ENCODE measurements at places on chromosomes 4 and X.

GRCh38 chr4:148444296-148445070 is 2.3 kb upstream of the NR3C2 start:
- DNase-seq, result peak; percentile 45

DNA sequence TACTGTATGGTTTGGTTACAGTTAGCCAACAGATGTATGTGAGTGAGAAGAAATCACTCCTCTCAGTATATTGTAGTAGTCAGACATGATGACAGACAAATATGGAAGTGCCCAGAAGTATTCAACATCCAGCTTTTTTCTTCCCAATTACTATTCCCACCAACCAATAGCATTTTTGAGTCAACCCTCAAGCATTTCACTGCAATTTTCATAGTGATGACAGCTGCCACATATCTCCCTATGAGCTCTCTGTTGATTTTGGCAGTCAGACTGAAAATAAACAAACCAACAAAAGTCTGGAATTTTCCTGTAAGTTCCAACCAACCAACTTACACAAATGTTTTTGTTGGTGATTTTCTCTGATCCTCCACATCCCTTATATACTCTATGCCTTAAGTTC is 8.2 kb upstream of the TRAM1L1 start:
- no peak for DNase-seq

GRCh38 chr4:38499101-38499500 is 164.9 kb upstream of the KLF3 start:
- DNase-seq, result no peak

DNA sequence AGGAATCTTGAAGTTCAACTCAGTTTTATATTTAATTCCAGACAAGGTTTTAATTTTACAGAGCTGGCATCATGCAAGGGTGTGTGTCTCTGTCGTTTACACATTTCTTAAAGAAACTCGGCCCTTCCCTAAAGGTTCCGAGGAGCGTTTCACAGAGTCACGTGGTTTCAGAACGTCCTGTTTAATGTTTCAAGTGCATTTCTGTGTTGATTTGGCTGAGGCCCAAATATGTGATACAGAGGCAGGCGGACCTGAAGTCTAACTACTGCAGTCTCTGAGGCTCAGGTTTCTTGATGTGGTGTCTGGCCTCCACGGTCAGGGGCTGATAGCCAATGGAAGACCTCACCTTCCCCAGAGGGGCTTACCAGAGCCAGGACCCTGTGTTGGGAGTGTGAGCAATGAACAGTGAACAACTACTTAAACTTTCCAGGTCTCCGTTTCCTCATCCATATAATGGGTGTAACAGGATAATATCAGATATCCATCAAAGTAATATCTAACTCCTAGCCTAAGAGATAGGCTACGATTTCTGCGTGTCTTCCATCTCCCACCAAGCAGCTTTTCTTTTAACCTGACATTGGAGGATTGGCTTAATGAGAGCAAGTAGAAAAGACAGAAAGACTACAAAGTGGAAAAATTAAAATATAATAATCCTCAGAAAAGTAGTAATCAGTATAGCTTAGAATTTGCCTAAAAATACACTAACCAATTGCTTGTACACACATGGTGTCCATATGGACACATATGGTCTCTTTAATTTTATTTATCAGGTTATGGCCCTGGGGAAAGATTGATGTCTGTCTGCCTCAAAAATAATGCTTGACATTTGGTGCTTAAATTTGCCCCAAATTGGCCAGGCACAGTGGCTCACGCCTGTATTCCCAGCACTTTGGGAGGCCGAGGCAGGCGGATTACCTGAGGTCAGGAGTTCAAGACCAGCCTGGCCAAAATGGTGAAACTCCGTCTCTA is 50.0 kb upstream of the TRIM2 start:
- no peak for DNase-seq

- DNase-seq, result no peak
These were observed 172.1 kb upstream of the MAGEE2 start for GRCh38 chrX:75957107-75957610.

GRCh38 chrX:21373637-21374162 is 518 bp upstream of the CNKSR2 start:
- DNase-seq, result no peak

DNA sequence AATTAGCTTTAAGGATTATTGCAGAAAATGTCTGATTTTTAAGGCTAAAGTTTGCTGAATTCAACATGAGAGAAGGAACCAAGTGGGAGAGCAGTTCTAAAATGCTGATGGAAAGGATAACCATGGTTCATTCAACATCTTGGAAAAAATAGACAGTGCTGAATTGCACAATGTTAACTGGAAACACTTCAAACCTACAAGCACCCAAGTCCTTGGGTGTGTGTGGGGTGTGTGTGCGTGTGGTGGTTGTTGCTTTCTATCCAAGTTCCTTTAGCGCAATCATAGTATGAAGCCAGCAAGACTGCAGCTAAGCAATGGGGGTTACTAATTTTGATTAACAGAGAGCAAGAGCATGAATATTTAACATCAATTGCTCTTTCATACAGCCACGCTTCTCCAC is 29.3 kb upstream of the SCOC start:
- no peak for DNase-seq

- no peak for DNase-seq
These were observed 51.1 kb downstream of the SH3KBP1 start for GRCh38 chrX:19836337-19836736.

- DNase-seq, result peak; percentile 8
These were observed 22.7 kb downstream of the MAP9 start for GRCh38 chr4:155353923-155354540.

DNA sequence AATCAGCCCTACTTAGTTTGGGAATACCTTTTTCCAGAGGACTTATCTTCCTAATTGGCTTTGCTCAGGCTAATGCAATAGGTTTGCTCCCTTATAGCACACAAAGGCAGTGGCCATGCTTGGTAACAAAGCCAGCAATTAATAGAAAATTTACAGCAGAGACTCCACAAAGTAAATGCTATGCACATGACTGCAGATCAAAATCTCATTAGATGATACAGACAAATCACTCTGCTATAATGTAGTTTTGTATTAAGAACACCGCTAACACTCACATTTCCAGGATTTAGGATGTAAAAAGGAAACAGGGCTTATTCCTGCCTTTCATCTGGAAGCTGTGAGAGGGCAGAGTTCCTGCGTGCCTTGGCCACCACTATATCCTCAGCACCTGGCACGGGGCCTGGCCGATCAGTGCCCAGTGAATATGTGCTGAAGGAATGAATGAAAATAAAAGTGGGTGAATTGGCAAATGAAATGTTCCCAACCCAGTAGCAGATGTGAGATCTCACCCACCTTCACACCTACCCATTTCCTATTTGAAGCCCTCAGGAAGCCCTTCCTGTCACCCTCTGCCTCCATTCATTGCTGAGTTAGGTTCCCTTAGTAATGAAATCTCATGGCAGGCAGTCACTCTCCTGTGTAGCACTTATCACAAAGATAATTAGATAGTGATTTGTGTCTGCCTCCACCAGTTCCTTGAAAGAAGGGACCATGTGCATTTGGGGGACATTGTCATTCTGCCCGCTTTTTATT is 5.1 kb downstream of the SEPTIN6 start:
- peak; percentile 55 for DNase-seq

DNA sequence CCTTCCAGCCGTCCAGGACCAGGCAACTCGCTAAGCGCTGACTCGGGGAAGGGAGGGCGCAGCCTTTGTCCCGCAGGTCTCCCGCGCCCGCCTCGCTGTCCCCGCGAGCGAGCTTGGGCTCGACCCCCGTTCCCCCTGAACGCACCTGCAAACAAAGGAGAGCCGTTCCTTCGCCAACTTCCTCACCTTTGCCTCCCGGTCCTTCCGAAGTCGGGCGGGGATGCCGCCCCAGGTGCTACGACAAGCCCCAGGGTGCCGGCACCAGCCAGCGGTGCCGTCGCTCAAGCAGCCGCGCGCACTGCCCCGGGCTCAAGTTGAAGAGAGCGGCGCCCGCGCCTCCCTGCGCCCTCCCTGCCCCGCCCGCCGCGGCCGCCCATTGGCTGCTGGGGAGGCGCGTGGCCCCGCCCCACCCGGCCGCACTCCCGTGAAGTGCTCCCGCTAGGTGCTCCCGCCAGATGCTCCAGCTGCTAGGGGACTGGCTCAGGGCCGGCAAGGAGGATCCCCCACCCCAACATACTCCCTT is 107.1 kb downstream of the NSUN7 start:
- peak; percentile 46 for DNase-seq

- DNase-seq, result no peak
These were observed 225.5 kb upstream of the ANKRD50 start for GRCh38 chr4:124937993-124938392.

DNA sequence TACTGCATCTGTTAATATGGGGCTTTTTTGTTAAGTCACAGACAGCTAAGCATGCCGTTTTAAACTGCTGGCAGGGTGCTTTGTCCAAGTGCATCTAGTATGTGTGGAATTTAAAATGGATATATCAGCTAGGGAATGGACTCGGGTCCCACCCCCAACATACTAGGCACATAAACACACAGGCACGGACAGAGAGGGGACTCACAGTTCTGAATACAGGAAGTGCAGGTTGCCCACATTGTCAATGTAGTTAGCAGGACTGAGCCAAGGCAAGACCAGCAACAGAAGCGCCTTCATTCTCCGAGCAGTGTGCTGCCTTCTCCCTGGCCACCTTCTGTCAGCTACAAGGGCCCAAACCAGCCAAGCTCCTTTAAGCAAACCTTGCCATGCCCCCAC is 33.6 kb downstream of the LNX1 start:
- no peak for DNase-seq

DNA sequence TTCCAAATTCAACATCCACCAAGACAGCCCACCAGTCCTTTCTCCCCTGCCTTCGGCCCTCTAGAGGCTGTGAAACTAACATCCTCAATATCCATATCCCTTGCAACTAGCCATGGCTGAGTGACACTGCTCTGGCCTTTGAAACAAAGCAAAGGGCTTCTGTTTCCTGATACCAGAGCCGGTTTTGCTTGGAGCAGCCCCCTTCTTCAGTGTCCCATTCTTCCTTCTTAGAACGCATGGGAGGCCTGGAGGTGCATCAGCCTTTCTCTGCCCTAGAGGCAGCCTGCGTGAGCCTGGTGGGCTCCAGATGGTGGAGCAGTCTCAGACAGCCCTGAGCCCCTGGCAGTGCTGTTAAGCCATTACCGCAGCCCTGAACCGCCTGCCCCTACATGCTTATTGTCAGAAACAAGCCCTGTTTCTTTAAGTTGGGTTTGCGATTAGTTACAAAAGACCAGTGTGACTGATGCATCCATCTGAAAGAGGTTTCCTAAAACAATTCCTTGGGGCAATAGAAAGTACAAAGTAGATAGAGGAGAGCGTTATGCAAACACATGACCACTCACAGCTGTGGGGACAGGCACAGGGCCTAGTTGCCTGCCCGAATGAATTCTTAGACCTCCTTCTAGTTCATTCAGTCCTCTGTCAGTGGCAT is 74.1 kb downstream of the EVC start:
- no peak for DNase-seq

DNA sequence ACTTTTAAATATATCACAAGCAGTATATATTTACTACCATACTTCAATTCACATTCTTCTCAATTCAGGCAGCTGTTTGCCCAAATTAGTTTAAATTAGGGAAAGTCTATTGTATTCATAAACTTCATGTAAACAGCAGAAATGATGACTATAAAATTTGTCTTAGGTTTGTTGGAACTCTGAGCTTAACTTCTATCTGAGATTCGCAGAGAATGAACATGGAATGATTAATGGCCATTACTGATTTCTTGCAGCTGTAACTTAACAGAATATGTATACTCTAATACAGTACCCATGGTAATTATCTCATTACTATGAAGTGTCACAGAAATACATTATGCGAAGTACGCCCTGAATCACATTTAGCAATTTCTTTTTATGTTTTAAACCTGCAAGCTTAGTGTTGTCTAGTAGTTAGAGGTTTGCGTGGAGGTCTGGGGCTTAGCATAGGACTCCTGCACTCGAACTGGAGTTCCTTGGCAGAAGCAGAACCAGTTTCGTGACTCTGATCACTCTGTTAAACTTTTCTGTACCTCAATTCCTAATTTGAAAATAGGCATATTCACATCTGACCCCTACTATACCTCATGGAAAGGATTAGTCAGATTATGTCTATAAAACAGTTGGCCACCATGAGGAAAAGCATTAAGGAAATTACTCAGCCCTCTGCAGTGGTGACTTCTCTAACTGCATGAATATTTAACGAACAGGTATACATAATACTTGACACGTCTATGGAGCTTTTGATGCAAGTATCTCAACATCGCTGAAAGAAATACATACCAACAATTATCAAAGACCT is 243.2 kb downstream of the MGST2 start:
- no peak for DNase-seq

DNA sequence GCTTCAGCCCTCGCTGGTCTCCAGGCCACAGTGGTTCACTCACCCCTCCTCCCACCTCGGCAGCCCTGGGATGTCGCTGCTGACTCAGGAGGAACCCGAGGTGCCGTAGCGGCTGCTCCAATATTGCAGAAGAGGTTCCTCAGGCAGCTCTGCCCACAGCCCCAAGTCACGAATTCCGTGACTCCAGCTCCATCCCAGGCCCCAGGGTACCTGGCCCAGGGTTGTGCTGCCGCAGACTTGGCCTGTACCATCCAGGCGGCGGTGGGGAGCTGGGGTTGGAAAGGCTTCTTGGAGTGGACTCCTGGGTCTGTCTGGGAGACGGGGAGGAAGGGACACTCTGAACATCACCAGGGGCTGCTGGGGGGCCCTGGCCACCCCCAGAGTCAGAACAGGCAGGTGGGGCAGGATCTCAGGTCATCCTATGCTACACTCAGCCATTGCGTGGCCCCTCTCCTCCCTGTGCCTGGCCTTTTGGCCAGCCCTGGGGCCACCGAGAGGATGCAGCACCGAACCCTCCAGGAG is 728 bp upstream of the HGFAC start:
- no peak for DNase-seq

GRCh38 chr4:2469192-2469984 is 482 bp downstream of the RNF4 start:
- peak; percentile 74 for DNase-seq

- DNase-seq, result no peak
These were observed 65.8 kb downstream of the SUPT20HL2 start for GRCh38 chrX:24248042-24248441.

- DNase-seq, result no peak
These were observed 32.2 kb downstream of the LNX1 start for GRCh38 chr4:53559021-53559620.

DNA sequence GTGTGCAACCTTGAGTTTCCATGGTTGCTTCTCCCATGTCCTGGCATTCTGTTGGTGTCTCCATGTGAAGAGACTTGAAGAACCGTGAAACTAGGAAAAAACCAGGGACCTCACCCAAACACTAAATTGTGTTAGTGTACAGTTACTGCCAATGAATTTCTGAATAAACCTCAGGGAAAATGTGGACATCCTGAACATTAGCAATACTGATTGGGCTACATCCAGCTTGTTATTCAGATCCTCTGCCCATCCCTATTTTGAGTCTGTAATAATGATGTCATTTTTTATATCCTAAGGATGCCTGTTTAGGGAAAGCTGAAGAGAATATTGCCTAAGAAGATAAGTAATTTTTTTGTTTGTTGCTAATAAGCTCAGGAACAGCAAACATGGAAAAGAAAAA is 262.7 kb downstream of the TMA16 start:
- DNase-seq, result no peak

DNA sequence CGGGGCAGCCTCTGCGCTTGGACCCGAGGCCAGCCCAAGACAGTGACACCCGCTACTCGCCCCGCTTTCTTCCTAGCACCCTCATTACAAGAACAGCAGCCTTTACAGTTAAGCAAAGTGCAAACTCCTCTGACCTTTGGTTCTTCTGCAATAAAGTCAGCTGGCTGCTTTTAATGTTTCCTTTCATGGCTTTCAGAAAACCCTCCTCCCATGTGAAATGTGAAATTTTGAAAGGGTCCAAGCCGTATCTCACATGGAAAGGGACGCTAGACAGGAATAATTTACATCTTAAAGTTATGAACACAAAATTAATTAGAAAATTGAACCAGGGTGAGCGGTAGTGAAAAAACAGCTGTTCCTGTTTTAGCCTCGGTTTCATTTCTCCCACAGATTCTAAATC is 520.1 kb upstream of the FRG1 start:
- no peak for DNase-seq

Data from T-cell (primary cell).